ENCODE measurements at places on chromosomes 4 and X.

DNA sequence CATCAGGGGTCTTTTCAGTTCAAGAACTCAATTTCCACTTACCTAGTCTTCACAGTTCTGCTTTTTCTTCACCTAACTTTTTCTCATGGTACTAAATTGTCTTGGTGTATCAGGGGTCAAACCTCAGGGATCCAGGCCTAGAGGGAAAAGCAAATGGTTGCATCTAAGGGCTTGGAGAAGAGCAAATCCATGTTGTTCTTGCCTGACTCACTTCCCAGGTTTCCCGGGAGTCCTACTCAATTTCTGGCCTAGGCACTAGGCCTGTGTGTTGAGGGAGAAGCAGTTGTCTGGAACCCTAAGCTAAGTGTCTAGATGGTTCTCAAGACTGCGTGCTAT is 191.9 kb upstream of the STK26 start:
- no peak for DNase-seq

DNA sequence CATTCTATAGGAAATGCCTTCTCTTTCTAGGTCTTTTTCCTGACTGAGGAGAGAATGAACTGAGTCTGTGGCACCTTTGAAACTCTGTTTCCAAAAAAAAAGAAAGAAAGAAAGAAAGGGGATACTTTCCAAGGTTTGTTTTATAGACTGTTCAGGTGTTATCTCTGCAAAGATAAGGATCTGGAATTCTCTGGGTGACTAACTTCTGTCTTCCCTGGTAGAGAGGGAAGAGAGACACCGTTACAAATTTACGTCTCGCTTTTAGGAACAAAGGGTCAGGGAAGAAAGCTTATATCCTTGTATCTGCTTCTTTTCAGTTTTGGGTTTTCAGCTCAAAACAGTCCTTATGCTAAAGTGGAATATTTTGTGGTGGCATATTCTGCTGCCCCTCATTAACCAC is 314.1 kb downstream of the RAPGEF2 start:
- no peak for DNase-seq

DNA sequence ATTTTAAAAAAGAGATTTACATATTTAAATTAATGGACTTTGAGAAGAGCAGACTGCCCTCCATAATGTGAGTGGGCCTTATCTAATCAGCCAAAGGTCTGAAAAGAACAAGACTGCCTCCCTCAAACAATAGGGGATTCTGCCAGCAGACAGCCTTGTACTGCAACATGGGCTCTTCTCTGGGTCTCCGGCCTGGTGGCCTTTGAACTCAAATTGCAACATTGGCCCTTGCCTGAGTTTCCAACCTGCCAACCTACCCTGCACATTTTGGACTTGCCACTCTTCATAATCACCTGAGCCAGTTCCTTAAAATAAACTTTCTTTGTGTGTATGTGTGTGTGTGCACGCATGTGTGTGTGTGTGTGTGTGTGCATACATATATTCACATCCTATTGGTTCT is 90.8 kb upstream of the OTUD4 start:
- DNase-seq: no peak

DNA sequence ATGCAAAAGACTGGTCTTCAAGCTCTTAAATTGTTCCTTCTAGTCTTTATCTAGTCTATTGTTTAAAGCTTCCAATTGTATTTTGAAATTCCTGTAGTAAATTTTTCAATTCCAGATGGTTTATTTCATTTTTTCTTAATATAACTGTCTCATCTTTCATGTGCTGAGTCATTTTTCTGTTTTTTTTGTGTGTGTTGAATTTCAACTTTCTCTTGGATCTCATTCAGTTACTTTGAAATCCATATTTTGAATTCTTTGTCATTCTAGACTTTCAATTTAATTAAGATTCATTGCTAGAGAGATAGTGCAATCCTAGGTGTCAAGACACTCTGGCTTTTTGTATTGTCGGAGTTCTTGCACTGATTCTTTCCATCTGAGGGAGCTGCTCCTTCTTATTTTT is 128.0 kb upstream of the PRKG2 start:
- no peak for DNase-seq
